ENCODE measurements at places on chromosomes 1 and 21.

GRCh38 chr1:185156288-185156853 lies 382 bp downstream of the TRMT1L start:
- no peak for DNase-seq

- no peak for DNase-seq
These were observed 3.9 kb downstream of the C1QTNF12 start for GRCh38 chr1:1242461-1243265.

- DNase-seq, result no peak
These were observed 63.0 kb upstream of the ANGPTL1 start for GRCh38 chr1:178933709-178934490.

GRCh38 chr1:23628951-23629387 lies 62.6 kb upstream of the RPL11 start:
- DNase-seq, result no peak

DNA sequence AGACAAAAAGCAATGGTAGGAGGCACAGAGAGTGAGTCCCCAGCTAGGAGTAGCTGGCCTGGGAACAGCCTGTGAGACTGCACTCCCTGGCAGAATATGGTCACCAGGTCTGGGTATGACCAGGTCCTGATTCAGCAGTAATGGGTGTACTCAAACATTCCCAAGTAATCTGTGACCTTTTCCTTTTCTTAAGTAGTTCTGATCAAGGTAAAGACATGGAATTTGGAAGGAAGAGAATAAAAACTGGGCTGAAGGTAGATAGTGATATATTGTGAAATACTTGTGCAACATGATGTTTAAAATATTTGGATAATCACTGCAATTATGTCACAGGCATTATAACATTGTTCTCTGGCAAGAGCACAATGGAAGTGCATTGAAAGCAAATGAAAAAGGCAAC lies 147.2 kb upstream of the DPYD start:
- no peak for DNase-seq

DNA sequence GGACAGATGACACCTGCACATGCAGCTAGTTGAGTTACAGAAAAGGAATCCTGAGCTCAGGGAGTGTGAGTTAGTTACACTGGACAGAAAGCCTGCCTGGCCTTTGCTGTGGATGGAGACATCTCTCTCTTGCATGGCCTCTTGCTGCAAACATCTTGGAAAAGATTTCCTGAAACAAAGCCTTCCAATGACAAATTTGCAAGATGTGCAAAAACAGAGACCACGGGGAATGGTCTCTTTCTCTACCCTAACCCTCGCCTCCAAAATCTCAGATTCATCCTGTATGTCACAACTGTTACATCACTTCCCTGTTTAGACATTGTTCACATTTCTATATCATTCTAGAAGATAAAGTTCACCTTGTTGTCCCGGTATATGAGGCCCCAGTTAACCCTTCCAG lies 415.6 kb downstream of the RYR2 start:
- DNase-seq, result no peak

DNA sequence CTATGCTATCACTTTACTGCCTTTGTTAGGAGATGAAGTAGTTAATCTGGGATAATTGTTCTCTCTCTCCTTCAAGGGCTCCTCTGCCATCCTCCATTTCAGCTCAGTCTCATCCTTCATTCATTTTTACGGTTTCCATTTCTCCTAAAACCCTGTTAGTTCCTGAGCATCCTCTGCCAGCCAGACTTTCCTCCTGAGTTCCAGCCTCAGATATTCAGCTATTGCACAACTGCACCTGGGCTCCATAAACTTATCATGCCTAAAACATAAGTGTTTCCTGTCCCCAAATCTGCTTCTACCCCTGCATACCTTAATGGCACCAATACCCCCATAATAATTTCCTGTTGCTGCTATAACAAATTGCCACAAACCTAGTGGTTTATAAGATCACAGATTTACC lies 39.6 kb upstream of the SOX13 start:
- DNase-seq, result no peak

- DNase-seq, result peak; percentile 64
These were observed 51.1 kb upstream of the CFHR3 start for GRCh38 chr1:196723325-196724185.

DNA sequence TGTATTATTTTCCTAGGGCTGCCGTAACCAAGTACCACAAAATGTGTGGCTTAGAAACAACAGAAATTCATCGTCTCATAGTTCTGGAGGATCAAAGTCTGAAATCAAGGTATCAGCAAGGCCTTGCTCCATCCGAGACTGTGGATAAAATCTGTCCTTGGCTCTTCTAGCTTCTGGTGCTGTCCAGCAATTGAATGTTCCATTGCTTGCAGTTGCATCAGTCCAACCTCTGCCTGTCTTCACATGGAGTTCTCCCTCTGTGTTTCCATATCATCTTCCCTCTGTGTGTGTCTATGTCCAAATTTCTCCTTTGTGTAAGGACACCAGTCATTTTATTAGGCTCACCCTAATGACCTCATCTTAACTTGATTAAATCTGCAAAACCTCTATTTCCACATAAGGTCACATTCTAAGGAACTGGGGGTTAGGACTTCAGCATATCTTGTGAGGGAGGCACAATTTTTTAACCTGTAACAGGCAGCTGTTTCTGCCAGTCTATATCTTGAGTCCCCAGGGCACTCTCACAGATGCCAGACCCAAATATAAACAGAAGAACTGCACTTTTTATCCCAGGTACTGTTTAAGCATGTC lies 84.2 kb downstream of the ERG start:
- DNase-seq, result no peak

- no peak for DNase-seq
These were observed 20.3 kb downstream of the TNNT2 start for GRCh38 chr1:201357211-201357610.

- no peak for DNase-seq
These were observed 51.4 kb downstream of the ADCY10 start for GRCh38 chr1:167862432-167863076.

- no peak for DNase-seq
These were observed 278.6 kb upstream of the AJAP1 start for GRCh38 chr1:4375812-4376211.

DNA sequence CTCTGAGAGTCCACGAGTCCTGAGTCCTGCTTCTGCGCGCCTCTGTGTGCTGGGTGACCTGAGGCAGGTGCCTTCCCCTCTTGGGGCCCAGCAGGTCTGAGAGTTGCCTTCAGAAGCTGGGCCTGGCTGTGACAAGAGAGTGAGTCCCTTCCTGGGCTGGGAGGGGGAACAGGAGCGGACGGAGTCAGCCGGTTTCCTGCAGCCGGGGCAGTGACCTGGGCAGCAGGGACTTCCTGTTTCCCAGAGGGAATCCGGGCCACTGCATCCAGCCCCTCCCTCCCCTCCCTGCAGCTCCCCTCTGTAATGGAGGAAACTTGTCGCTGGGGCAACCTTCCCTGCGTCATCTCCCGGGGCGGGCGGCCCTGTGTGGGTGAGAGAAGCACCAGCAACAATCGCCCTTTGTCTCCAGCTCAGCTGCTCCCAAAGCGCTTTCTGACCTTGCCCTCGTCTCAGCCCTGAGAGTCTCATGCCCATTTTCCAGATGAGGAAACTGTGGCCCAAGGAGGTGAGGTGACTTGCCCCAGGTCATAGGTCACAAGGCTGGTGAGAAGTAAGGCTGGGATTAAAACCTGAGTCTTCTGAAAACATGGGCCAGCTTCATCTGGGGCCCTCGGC lies 61.1 kb downstream of the SDC3 start:
- DNase-seq, result peak; percentile 74

GRCh38 chr21:25790122-25790877 lies 55.5 kb downstream of the GABPA start:
- no peak for DNase-seq

DNA sequence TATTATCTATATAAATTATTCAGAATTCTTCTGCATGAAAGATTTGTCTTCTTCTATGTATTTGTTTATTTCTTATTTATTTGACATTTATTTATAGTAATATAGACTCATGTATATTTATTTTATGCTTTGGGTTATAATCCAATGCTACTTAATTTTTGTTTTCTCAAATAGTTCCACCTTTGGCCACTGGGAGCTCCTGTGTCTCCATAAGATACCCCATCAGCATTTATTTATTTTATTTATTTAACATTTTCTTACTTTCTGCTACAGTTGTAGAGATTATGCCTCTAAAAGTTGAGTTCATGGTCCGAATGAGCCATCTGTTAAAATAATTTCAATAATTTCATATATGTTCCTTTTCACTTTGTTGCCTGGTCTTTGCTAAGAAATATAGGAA lies 289.4 kb downstream of the ADGRL2 start:
- DNase-seq, result no peak

GRCh38 chr1:35726450-35727433 lies 8.1 kb upstream of the C1orf216 start:
- peak; percentile 88 for DNase-seq

- peak; percentile 80 for DNase-seq
These were observed 143.2 kb upstream of the BACE2 start for GRCh38 chr21:41024746-41025254.

GRCh38 chr1:23909412-23909811 lies 3.8 kb downstream of the CNR2 start:
- no peak for DNase-seq

DNA sequence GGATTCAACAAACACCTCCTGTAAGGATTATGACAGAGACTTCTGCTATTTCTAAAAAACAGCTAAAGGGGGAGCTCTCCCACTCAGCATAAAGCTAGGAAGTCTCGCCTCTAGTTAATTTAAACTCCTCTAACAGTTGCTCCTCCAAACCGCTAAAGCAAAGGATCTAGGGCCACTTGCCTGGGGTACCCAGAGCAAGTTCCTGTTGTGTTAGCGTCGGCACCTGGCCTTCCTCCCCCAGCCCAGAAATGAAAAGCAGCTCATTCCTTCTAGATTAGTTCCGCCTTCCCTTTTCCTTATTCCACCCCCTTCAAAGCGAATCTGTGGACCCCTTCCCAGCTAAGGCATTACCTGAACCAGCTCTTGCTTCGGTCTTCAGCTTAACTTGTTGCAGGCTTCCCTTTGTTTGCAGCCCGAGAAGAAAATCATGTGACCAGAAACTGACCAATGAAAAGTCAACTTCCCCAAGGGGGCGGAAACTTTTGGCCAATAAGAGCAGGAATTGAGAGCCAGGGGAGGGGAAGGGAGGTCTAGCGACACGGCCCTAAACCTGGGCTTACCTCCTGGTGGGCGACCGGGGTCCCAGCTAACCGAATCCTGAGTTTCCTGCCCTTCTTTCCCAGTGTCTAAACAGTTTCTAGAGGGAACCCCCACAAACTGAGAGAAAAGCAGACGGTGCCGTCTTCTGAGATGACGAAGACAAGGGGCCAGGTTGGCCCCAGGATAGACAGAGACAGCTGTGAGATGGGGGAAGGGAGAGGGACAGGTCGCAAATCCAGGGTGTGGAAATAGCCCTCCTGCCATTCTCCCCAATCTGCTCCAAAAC lies at the start of gene PBXIP1:
TSS of gene PBXIP1 (minus strand) at position 382 of the 826 bp plus-strand sequence. CDS start 2,378 bp downstream, outside the sequence.
- DNase-seq, result peak; percentile 97

- no peak for DNase-seq
These were observed 2.1 kb upstream of the KIF21B start for GRCh38 chr1:201025571-201026002.

DNA sequence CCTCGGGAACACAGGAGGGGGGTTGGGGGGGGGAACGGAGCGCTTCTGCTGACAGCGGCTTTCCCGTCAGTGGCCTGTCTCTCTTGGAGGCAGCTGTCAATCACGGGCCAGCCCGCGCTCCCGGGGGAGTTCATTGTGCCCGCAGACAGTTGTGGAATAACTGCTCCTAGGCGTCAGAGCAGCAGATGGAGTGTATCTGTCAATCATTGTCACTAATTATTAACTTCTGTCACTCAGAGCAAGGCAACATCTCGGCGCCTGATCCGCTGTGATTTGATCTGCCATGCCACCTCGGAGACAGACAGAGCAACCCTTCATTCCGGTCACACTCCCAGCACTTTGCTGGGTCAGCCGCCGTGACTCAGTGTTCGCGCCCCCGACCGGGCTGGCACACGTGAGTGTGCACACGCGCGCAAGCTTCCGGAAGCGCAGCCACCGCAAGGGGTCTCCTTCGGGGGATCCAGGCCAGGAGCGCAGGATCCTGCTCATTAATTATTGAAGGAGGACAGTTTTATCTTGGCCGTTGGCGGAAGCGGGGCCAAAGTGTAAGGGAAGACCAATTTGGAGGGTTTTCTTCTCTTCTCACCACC lies 75.8 kb downstream of the RRAGC start:
- DNase-seq, result peak; percentile 22

GRCh38 chr1:207923561-207923960 lies 12.6 kb upstream of the CD34 start:
- no peak for DNase-seq

Data from stomach (tissue), 19 donors.